ENCODE measurements at places on chromosomes 3 and 15.
A peak's percentile ranks its signal among the peaks of the same experiment; 100 is the strongest.

DNA sequence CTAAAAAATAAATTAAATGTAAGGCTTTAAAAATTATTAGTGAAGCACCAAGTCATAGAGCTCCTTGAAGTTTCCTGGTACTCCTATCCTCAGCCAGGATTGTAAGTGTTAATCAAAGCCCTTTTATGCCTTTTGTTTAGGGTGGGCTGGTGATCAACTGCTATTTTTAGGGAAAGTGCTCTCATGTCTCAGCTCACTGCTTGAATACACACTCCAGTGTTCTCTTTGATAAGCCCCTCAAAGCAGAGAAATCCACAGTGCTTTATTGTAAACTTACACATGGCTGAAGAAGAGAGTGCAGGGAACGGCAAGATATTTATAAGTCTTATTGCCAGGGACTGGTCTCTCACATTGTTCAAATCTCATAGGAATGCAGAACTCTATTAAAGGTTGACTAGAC, 156.4 kb upstream of the AZI2 start:
- no peak for DNase-seq

DNA sequence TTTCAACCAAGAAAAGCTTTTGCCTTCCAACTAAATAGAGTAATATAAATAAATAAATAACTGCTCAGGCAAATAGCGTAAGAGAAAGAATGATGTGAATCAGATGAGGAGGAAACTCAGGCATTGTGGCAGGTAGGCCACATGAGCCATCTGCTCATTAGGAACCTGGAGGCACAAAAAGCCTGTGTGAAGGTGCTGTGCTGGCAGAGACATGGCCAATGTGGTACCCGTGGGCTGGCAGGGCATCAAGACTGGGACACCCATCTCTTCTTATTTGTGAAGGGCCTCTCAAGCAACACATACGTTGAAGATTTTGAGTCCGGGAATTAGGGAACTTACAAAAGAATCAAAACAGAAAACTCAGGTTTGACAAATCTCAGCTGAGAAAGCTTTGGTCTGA, 9.5 kb downstream of the ANKRD34C start:
- DNase-seq = no peak

GRCh38 chr3:58206406-58207011, 4.3 kb downstream of the DNASE1L3 start:
- no peak for DNase-seq

DNA sequence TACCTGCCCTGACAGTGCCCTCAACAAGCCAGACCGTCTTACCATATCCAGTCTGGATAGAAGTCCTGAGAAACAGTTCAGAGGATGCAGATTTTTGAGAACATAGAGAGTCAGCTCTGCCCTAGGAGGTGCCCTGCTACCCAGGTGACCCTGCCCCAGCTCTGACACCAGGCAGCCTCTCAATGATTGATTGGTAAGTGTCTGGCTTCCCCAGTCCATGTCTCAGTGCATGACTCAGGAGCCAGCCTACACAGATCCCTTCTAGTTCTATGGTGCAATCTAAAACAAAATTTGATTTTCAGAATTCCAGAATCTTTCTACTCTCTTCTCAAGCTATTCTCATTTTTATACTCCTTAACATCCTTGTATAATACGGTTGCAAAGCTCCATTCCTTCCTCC, 292.1 kb downstream of the VPS13C start:
- DNase-seq = no peak

DNA sequence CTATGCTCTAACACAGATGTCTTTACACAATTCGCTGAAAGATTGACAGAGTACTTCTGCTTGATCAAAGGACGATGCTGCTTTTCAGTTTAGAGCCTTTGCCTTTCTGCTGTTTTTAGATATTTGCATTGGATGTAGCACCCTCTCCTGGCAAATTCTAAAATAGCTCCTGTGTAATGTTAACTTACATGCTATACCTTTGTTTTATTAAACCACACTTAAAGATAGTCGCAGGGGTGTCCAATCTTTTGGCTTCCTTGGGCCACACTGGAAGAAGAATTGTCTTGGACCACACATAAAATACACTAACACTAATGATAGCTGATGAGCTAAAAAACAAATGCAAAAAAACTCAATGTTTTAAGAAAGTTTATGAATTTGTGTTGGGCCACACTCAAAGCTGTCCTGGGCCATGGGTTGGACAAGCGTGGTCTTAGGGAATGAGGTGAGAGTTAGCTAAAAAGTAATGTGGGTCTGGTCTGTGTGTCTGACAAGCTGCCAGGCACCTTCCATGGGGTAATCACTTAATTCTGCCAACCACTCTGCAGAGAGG, 62.9 kb downstream of the ATG7 start:
- DNase-seq = peak; percentile 48

- no peak for DNase-seq
Observed at GRCh38 chr3:57110798-57111197, 50.3 kb downstream of the SPATA12 start.

DNA sequence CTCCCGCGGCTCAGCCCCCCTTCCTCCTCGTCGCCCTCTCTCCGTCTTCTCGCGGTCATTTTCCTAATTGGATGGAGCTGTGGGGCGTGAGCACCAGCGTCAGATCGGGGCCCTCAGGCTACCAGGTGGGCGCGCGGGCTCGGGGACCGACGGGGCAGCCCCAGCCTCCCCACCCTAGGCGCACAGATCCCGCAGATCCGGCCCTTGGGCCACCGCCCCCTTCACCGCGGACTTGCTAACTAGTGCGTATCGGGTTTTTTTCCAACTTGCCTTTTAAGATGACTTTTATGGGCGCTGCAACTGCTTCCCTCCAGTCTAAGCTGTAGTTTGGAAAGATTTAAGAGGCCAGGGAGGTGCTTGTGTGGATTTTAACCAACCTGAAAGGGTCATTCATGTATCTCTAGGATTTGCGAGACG, 1.3 kb downstream of the ZNF710 start:
- peak; percentile 51 for DNase-seq

DNA sequence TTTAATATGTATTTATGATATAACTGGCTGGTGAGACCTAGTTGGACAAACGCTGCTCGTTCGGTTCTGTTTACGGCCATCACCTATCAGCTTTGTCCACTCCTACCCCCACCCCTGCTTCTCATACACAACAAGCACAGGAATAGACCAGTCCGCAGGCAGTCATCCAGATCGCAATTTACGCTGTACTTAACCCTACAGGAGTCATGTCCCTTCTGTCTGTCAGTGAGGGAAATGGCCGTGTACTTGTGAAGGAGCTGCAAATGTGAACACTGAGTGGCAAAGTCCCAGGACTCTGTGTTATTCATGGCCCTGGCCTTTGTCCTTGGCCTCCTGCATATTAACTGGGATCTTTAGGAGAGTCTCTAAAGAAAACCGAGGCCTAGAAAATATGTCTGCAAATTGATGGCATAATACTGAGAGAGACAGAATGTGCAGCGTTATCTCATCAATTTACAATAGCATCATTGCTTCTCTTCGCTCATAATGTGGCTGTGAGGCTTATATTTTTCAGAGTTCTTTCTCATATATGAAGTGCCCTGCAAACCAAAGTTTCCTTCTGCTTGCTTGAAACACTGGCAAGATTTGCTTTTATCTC, 7.2 kb upstream of the ABHD10 start:
- DNase-seq = no peak

DNA sequence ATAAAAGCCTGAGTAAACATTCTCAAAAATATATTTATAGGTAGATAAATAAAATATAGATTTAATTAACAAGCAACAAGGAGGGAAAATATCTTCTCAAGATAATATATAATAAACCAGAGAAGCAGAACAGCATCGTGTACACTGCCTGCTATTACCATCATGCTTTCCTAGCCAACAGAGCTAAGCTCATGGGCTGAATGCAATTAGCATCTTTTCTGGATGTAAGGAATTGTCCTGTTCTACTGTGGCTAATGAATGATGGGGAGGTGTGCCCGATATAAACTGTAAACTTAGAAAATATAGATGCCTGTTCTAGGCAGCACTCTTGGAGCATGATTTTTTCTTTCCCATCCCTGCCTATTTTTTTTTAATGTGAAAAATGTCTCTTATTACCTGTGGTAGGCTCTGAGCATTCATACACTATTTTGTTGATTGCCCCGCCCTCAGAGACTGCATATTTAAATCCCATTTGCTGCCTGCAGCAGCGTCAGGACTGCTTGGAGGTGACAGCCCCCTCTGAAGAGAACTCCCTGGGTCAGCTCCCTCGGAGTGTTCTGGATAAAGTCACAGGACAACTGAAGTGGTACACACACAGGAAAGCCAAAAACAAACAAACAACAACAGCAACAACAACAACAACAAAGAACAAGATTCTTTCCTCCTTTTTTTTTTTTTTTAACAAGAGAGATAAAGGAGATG, 312.3 kb downstream of the SATB1 start:
- no peak for DNase-seq
